ENCODE measurements at places on chromosomes 4 and X.

DNA sequence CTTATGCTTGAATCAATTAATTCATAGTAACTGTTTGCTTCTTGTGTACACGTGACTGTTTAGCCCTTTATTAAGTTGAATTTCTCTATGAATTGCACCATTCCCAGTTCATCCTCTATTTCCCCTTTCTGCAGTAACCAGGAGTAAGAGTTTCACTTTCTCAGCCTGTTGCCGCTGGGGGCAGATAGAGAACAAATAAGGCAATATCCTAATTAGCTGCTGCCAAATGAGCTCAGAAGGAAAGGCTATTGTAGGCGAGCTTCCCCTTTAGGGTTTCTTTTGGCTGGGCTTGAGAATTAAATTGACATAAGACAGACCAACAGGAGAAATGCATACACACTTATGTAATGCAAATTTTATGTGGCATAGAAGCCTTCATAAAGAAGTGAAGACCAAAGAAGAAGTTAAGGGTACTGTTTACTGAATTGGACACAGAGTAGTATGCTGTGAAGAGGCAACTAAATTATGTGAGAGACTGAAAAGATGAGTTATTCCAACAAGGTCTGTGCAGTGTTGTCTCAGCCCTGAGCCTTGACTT is 1594.7 kb downstream of the TECRL start:
- DNase-seq: no peak

DNA sequence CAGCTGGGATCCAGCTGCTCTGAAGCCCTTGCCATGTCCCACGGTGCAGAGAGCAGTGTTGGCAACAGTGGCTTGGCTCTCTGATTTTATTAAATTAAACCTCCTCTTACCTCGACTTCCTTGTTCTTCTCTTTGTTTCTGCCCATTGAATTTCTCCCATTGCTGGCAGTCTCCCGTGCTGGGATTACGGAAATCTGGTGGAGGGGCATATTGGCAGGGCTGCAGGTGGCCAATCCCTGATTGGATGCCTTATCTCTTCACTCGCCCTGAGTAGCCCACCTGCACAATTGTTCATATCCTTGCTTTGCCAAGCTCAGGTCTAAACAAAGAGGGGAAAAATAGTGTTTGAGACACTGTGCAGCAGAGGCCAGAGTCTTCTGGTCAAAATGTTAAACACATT is 493.9 kb downstream of the TMA16 start:
- DNase-seq: no peak

- no peak for DNase-seq
Measured at GRCh38 chr4:183553601-183554345, 48.9 kb downstream of the ING2 start.

- no peak for DNase-seq
Measured at GRCh38 chr4:114535725-114536124, 62.9 kb upstream of the UGT8 start.

- no peak for DNase-seq
Measured at GRCh38 chr4:109051054-109051453, 251.4 kb downstream of the COL25A1 start.

Data from endothelial cell (in vitro differentiated cells).